ENCODE measurements at places on chromosomes 1 and 21. TPM values are rescaled to one million over a fixed set of nuclear protein-coding genes. Genes with fewer than 3 reads are reported as not detected.
A peak's percentile ranks its signal among the peaks of the same experiment; 100 is the strongest.

The PRAMEF15 gene
- total RNA-seq, result not detected

The SMCP gene
- not detected for total RNA-seq

The B4GALT2 gene
- total RNA-seq, result 84.4 TPM

The MORC3 gene
- total RNA-seq, result 37.0 TPM

The ACOT11 gene
- 59.2 TPM for total RNA-seq

The PTPRC gene
- 0.05 TPM for total RNA-seq

The CAPN9 gene
- not detected for total RNA-seq

The TTC39A gene
- total RNA-seq, result 0.52 TPM

The C8A gene
- not detected for total RNA-seq

- DNase-seq, result no peak
Observed at GRCh38 chr1:206709772-206710459, 25.2 kb downstream of the MAPKAPK2 start.

- no peak for DNase-seq
Observed at GRCh38 chr1:226223786-226224244, 351 bp downstream of the MIXL1 start.

GRCh38 chr21:45356251-45356650 is 48.7 kb upstream of the COL18A1 start:
- DNase-seq, result no peak

GRCh38 chr1:152960452-152961044 is 9.9 kb upstream of the SPRR4 start:
- DNase-seq, result no peak

GRCh38 chr1:58405660-58406059 is 140.9 kb downstream of the OMA1 start:
- DNase-seq, result no peak

DNA sequence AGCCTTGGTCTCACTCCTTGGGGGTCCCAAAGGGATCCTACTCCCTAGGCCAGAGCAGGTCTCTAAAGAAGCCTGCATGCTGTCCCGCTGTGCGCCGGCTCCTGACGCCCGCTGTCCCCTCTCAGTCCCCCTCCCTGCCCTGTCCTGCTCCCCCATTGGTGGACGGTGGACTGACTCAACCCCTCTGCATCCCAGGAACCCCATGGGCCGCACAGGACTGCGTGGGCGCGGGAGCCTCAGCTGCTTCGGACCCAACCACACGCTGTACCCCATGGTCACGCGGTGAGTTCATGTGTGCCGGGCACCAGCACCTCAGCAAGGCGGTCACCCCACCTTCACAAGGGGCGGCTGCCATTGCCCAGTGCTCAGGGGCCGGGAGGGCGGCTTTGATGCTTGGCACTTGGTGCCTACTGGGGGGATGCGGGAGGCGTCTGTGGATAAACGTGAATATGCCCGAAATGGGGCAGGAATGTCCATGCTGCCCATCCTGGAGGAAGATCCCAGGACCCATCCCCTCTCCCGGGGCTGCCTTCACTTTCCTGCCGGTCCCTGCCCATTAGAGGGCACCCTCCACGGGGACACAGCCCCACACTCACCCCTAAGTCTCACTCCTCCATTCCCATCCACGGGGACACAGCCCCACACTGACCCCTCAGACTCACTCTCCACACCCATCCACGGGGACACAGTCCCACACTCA is 20.2 kb upstream of the LRRC3 start:
- DNase-seq, result no peak

DNA sequence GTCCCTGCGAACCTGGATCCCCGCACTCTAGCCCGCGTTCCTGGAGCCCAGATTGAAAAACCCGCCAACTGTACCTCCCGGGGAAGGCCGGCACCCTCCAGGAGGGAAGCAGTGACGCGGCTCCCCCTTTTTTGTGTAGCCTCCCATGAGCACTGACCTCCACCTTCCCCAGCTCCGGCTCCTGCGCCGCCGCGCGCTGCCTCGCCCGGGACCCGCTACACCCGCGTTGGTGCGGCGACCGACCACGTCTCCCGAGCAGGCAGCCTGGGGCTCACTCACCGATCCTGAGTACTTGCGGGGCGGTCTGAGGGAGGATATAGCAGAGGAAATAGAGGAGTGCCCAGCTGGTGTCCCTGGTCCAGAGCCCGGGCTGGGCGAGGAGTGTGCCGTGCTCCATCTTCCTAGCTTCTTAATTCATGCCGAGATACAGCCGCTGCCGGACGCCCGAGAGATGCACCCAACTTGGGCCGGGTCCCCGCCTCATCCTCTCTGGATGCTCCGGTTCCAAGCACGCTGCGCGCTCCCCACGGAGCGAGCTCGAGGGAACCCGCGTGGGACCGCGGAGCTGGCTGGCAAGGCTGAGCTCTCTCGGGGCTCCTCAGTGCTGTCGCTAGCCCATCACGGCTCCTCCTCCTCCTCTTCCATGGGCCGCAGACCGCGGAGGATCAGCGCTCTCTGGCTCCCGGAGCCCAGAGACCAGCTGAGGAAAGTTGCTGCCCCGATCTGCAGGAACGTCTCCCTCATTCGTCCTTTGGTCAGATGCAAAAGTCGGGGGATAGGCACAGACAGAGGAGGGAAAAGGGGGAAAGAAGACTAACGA is 482 bp downstream of the GRIK1 start:
- no peak for DNase-seq

DNA sequence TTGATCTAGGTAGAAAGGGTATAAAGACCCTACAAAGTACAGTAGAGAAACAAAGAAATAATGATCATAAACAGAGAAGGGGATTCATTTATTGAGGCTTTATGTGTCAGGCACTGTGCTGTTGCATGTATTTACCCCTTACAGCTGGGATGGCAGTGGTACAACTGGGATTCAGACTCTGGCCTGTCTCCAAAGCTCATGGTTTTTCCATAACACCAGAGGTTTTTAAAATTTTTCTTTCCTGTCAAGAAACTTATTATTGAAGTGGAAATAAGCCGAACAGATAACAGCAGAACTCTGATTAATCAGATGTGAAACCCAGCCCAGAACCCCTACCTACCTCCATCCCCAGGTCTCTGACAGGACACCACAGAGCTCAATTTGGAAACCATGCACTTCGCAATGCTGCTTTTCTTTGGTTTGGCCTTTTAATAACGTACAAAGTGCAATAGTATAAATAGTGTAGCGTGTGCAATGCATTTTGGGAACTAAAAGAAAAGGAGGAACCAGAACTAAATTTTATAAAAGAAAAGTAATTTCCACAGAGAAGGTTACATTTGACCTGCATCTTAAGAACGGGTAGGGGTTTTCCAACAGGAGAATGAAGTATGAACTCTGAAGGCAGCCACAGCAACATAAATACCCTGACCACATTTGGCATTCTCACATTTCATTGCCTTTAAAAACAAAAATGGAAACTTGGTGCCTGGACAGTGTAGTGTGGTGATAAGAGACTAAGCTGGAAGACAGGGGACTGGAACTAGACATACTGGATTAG is 92.0 kb upstream of the S1PR1 start:
- no peak for DNase-seq

DNA sequence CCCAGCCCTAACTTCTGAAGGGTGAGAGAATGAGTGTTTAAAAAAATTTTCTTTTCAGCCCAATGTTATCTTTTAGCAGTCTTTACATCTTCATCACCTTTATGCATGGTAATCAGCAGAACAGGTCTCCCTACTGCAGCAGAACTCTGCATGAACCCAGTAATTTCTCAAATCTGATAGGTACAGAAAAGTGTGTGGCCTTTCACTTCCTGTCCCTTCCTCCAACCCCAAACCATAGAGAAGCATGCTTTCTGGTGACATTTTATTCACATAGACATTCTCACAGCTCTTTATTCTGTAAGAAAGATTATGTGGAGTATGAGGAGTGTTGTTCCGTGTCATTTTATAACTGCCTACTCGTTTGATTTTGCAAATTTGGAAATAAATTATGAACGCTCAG is 68.6 kb downstream of the RPAP2 start:
- DNase-seq, result no peak

DNA sequence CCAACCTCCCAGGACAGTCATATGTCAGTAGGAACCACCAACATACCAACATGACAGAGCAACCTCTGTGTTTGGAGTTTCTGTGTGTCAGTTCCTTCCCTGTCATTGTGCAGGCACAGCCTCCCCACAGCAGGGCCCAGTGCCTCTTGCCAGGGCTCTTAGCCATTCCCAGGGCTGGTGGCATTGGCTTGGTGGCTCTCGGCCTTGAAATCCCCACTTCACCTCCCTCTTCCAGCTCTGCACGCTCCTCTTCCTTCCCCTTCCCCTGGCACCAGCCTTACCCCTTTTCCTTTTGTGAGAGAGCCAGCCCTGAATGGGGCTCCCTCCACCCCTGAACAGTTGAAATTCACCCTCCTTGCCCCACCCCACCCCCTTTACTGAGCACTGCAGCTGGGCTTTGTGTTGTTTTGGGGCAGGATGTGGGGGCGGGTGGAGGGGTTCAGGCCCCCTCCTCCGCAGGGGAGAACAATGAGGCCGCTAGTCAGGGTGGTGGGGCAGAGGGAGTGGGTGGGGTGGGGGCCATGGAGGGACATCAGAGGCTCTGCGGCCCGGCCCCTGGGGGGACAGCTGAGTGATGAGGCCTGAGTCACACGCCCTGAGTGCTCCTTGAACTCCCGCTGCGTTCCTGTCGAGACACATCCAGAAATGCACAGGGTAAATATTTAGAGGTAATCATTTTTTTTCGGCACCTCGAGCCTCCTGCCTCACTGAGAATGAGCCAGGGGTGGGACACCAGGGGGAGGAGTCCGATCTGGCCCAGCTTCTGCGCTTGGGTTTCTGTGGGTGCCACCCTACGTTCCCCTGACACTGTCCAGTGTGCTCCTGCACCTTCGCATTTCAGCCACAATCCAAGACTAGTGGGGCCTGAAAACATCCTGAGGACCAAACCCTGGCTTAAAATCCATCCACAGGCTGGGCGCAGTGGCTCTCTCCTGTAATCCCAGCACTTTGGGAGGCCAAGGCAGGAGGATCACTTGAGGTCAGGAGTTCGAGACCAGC is 28.6 kb downstream of the LGR6 start:
- no peak for DNase-seq

DNA sequence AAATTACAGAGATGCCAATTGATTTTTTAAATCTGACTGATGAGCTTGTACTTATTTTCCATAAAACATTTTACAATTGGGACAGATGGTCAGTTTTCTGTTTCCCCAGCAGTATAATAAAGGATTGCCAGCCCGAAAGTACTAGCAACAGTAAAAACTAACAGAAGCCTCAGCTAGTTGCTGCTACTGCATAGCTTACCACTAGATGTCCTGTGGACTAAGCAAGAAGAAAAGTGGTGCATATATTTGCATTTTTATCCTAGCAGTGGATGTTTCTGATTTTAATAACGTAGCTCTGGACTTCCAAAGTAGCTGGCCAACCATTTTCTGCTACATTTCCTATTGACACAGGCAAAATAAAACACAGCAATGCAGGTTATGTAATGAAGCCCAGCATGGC is 241.5 kb downstream of the BARHL2 start:
- peak; percentile 18 for DNase-seq

GRCh38 chr1:76027341-76027740 is 47.2 kb upstream of the ST6GALNAC3 start:
- no peak for DNase-seq

DNA sequence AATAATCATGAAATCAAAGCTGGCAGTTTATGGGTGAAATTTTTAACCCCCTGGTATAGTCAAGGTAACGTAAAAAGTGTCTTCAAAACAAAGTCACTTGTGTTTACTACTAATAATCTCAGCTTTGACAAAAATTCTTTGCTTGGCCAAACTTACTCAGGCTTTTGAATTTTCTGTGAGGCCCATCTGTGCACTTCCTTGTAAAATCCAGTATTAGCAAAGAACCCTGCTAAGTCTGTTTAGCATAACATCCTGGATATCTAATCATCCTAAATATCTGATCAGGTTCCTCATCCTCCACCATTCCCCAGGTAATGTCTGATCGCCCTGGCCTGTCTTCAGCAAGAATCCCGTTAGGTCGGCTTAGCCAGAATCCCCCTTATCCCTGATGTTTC is 3.0 kb downstream of the LYST start:
- DNase-seq, result no peak

GRCh38 chr1:205350691-205351141 is 6.0 kb downstream of the KLHDC8A start:
- no peak for DNase-seq

DNA sequence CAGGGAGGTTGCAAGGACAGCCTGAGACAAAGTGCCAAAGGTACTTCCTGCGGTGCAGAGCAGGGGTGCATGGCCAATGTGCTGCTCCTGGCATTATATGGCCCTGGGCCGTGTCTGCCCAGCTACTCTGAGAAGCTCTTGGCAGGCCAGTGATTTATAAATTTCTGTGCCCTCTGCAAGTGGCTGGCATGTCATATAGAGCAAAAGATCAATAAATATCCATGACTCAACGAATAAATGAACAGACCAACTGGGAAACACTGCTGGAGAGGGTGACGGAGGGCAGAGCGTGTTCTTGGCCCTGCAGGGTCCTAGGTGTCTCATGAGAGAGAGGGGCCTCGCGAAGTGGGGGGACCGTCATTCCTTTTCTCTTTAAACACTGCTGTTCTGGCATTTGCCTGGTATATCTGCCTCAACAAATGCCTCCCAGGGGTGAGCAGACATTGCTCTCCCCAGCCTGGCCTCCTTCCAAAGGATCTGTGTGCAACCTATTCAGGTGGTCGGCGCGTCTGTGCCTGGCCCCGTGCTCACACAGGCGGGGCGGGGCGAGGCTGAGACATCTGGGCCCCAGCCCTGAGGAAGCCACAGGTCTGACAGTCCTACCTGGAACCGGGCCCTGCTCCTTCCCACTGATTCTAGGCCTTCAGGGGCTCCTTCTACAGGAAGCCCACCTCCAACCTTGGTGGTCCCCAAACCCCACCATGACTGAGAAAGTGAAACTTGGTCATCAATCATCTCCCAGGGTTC is 82.3 kb downstream of the MRPL37 start:
- DNase-seq, result no peak

GRCh38 chr1:167227934-167228378 is 7.3 kb downstream of the POU2F1 start:
- no peak for DNase-seq

DNA sequence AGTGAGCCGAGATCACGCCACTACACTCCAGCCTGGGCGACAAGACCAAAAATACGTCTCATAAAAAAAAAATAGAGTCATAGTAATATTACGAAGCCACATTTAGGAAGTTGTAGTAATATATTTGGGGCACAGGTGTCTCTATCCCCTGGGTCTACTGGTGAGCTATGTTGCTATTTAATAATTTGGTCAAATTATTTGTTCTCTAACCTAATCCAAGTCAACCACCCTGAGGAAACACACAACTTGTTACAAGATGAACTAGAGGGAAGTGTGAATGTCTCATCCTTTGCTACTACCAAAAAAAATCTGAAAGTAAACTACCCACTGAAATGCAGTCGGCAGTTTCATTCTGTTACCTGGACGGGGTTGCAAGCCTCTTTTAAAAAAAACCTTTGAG is 35.3 kb downstream of the RGS8 start:
- DNase-seq, result no peak

DNA sequence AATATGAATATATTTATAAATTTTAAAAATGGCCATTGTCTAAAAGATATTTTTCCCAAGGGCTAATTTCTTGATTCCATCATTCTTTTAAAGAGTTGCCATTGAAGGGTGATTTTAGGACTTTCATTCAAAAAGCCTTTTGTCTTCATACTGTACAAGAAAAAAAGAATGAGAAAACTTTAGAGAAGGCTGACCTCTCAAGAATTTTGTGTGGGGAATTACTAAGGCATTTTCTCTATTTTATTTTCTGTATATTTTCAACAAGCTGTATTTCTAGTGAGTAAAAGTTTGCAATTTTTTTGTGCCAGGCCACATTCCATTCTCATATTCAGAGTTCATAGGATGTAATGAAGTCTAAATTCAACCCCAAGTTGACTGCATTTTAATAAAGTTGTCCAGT is 49.3 kb downstream of the IVNS1ABP start:
- no peak for DNase-seq

GRCh38 chr1:42806593-42806992 is 10.3 kb upstream of the ERMAP start:
- DNase-seq, result peak; percentile 56

All from myocyte (in vitro differentiated cells).